H54 (cell line): ENCODE measurements at places on chromosomes 1 and 21.
A peak's percentile ranks its signal among the peaks of the same experiment; 100 is the strongest.

DNA sequence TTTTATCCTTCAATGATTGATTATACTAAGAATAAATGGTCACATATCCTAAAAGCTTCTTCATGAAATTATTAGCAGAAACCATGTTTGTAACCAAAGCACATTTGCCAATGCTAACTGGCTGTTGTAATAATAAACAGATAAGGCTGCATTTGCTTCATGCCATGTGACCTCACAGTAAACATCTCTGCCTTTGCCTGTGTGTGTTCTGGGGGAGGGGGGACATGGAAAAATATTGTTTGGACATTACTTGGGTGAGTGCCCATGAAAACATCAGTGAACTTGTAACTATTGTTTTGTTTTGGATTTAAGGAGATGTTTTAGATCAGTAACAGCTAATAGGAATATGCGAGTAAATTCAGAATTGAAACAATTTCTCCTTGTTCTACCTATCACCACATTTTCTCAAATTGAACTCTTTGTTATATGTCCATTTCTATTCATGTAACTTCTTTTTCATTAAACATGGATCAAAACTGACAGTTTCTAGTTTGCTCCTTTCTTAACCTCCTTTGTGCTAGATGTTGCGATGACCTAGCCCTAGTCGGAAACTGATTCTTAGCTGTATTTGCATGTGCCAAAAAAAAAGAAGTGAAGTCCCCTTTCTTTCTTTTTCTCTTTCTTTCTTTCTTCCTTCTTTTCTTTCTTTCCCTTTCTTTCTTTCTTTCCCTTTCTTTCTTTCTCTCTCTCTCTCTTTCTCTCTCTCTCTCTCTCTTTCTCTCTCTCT lies 45.1 kb downstream of the MAP3K7CL start:
- no peak for DNase-seq

DNA sequence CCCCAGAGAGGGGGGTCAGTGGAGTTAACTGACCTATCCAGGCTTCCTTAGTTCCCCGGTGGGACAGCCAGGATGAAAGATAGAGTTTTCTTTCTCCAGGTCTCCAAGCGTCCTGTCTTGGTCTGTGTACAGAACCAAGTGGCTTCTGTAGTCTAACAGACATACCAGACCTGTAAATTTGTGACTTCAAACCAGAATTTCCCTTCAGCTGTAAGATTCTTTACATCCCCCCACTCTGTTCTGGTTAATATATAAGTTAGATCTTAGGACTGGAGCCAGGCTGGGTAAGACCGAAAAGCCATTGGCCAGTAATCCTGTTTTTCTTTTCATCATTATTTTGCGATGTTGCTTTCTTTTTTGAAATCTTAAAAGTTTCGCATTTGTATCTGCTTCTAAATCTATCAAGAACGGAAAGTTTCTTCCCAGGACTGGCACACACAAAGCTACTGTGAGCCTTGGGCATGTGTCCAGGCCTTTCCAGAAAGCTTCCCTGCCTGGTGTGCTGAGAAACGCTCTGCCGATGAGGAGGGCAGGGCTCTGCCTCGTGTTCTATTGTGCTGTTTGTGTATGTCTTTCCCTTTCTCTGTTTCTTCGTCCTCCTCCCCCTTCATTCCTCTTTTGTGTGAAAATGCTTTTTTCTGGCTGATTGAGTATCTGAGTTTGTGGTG lies 72.3 kb downstream of the RGL1 start:
- no peak for DNase-seq

DNA sequence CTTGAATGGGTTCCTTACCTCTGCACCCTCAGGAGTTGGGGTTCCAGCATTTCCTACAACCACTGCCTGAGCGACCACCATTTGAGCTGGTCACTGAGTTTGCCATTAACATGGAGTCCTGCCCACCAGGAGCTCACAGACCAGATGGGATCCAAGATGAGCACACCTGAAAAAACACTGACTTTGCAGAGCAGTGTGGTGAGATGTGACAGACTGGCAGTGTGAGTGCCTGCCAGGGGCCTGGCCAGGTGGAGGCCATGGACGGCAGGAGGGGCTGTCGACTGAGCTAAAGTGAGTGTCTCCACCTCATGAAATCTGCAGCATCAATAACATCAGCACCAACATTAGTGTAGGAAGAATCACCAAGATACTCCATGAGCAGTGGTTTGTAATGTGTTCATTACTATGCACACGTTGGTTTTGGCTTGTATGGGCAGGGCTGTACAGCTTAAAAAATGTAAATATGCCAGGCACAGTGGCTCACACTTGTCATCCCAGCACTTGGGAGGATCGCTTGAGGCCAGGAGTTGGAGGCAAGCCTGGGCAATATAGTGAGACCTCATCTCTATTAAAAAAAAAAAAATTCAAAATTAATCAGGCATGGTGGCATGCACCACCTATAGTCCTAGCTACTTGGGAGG lies 12.2 kb upstream of the MIXL1 start:
- no peak for DNase-seq

DNA sequence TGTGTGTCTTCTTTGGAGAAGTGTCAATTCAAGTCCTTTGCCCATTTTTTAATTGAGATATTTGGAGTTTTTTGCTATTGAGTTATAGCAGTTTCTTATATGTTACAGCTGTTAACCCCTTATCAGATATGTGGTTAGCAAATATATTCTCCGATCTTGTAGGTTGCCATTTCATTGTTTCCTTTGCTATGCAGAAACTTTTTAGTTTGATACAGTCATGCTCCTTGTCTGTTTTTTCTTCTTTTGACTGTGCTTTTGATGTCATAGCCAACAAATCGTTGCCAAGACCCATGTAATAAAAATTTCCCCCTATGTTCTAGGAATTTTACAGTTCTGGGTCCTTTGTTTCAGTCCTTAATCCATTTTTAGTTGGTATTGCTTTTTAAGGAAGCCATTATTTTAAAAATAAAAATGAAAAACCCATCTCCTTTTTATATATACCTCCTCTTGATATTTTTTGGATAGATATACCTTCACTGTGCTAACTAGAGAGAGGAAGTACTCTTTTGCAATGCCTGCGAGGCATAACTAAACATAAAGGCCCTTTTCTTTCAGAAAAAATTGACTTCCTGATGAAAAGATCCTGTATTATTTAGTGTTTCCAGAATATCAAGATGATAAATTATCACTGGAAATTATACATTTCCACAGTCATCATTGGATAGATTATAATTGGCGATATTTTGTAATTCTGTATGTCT lies 127.8 kb downstream of the HS2ST1 start:
- DNase-seq = no peak

GRCh38 chr1:57340334-57341070 lies 83.4 kb downstream of the DAB1 start:
- DNase-seq = no peak

- DNase-seq = peak; percentile 5
Measured at GRCh38 chr1:119453021-119453420, 38.1 kb downstream of the HSD3B2 start.

GRCh38 chr1:15402809-15403450 lies 6.8 kb upstream of the EFHD2 start:
- no peak for DNase-seq

DNA sequence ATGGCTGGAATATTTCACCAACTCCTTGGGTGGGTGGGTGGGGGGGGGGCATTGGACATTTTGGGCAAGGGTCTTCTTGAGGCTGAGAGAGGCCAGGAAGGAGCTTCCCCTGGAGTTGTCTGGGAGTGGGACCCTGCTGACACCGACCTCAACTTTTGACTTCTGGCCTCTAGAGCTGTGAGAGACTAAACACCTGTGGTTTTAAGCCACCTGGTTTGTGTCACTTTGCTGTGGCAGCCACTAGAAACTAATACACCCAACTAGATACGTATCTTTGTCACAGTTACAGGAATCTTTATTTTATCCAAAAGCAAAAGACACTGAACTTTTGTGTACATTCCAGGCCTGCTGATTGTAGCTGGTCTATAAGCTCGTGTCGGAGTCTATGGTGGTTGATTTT lies 9.9 kb upstream of the RIPK4 start:
- DNase-seq = no peak

DNA sequence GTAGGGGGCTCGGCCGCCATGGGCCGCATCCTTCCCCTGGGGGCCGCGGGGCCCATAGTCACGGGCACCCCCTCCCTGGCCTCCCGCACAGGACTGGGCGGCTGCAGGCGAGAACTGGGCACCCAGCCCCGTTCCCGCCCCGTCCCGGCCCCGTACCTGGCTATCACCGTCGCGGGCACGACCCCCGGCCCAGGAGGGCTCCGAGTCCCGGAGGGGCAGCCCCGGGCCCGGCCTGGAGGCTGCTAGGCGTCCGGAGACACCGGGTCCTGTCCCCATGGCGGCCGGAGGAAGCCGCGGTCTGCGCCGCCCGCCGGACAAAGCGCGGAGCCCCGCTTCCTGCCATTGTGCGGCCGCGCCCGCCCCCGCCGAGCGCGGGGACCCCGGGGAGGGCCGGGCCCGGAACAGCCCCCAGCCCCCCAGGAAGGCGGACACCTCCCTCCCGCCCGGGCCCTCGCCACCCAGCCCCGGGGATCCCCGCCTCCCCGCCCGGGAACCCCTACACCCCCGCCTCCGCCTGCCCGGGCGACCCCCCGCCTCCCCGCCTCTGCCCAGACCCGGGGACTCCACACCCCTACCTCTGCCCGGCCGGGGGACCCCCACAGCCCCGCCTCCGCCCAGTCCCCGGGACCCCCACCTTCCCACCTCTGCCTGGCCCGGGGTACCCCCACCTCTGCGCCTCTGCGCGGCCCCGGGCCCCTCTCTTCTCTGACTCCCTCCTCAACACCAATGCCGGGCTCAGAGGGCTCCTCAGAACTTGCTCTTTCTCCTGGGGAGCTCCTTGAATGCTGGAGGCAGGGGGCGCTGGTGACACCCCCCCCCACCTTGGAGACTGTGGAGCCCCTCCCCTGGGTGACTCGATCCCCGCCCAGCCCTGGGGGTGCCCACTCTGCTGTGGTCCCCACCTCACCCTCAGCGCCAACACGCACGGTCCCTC lies 6.0 kb downstream of the PLEKHG5 start:
- DNase-seq = no peak
